Bronchial epithelial cell (primary cell): ENCODE measurements at places on chromosomes 5 and 9.
A peak's percentile ranks its signal among the peaks of the same experiment; 100 is the strongest.

DNA sequence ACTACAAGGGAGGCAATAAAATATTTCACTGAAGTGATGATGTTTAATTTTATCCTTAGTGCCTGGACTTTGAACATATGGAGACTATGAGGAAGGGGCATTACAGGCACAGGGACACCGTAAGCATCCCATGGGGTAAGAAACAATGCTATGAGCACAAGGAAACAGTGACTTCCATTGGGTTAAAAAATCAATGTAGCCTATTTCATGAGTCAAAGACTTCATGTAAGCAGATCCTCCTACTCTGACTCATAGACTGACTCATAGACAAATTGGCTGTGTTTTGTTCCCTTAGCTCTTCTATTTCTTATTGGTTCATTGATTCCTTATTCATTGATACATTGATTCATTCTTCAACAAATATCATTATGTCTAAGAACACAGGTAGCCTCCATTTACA is 351.0 kb downstream of the PRELID2 start:
- DNase-seq = peak; percentile 95

GRCh38 chr9:35774907-35775635 is 16.3 kb upstream of the NPR2 start:
- DNase-seq = no peak

DNA sequence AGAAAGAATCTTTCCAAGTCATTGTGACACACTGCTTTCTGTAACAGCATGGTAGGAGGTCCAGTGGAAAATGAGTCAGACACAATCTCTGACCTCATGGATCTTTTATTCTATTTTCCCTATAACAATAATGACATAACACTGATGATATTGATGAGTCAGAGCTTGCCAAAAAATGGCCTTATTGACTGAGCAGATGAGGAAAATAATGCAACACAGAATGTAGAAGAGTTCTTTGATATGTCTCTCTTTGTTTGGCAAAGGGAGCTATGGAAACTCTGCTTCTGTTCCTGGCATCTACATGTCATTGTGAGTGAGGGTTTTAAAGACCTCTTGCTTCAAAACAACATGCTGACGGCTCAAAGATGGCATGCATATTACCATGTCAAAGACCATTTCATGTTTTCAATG is 443.1 kb upstream of the ZNF608 start:
- DNase-seq = peak; percentile 54

DNA sequence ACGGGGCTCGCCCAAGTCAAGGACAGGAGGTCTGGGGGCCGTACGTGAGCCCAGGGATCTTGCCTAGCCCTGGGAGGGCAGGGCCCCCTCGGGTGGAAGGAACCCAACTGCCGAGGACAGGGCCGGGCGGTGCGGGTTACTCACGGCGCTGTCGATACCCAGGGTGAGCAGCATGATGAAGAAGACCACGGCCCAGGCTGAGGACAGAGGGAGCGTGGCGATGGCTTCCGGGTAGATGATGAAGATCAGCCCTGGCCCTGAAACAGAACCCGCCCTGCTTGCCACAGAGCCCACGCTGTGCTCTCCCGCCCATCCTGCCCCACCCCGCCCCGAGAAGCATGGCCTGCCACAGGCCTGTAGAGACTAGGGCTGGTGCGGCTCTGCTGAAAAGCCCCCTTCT is 34.1 kb downstream of the SLC6A3 start:
- DNase-seq = no peak

- no peak for DNase-seq
Observed at GRCh38 chr9:36745977-36746376, 173.3 kb downstream of the MELK start.

DNA sequence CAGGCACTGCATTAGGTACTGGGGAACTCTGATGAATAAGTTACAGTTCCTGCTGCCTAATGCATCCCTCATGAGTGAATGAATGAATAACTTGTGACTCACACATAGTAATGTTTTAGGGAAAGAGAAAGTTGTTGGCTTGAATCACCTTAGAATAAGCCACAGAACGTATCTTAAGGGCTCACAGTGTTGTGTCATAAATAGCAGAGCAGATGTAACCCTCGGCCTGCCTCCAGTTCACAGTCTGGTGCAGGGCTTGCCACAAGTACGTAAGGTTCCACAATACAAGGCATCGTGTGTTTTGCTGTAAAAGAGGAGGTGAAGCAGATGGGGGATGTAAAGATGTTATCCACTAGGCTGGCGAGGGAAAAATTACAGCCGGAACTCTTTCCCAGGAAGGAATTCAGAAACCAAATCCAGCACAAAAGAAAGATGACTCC is 218.7 kb downstream of the TRPM3 start:
- peak; percentile 99 for DNase-seq

DNA sequence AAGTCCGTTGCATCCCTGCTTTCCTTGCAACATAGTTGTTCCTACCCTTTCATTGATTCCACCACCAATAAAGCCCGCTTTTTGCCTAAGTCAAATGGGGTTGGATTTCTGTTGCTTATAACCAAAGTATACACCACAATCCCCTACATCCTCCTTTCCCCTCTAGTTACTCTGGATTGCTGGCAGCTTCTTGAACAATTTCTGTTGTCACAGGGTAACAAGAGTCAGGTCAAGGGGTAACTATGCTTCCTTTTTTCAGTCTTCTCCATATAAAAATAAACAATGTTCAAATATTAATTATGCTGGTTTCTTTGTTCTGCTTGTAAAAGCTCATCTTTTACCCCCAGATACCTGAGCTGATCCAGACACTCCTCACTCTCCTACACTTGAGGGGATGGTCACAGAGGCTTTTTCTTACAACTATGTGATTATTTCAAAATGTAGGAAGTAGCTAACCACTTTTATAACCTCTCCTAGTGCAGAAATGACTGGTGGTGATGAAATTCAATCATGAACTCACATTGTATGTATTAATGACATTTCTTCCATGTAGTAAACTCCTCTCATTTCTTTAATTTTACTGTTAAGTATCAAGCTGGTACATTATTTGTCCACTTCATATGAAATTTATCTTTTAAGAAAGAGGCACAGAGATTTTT is 136.5 kb downstream of the SNX18 start:
- DNase-seq = no peak

GRCh38 chr5:180099733-180100611 is 28.4 kb upstream of the RNF130 start:
- DNase-seq = no peak

- DNase-seq = peak; percentile 0
Observed at GRCh38 chr5:29949301-29949872, 1244.1 kb upstream of the CDH6 start.

DNA sequence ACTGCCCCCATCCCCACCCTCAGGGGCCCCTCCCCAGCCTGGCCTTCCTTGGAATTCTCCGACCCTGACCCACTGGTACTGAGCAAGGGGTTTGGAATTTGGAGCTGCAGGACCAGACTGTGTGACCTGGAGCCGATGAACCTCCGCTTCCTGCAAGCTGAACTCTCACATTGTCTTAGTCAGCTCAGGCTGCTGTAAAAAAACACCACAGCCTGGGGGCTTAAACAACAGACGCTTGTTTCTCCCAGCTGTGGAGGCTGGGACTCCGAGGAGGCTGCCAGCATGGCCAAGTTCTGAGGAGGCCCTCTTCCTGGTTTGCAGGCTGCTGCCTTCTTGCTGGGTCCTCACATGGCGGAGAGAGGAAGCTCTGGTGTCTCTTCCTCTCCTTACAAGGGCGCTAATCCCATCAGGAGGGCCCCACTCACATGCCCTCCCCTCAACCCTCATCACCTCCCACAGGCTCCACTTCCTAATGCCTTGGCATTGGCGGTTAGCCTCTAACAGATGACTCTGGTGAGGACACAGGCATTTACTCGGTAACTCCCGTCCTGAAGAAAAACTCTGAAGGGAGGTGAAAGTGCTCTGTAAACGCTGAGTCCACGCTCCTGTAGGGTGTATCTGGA is 42.4 kb downstream of the C5orf15 start:
- peak; percentile 39 for DNase-seq

- DNase-seq = no peak
Observed at GRCh38 chr9:74557571-74557970, 60.4 kb downstream of the RORB start.

DNA sequence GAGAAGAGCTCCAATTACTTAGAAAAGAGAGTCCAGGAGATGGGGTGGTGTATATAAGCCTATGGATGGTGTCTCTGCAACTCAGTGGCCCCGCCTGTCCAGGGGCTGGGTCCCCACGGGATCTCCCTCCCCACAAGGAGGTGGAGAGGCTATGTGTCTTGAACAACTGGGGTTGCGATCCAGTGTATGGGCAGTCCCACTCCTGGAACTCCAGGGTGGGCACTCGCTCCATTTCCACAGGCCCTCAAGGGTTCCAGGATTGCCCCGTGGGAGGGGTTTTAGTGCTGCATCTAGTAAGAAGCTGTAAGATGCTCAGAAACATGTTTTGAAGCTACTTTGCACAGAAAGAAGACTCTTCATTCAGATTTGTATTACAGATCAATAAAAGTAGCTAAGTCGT is 558 bp upstream of the SMAD5 start:
- DNase-seq = no peak
